ENCODE measurements at places on chromosomes 11 and 22.

- no peak for DNase-seq
Measured at GRCh38 chr11:13102513-13102840, 93.4 kb downstream of the RASSF10 start.

- DNase-seq, result no peak
Measured at GRCh38 chr11:41458154-41458553, 1.3 kb downstream of the LRRC4C start.

- no peak for DNase-seq
Measured at GRCh38 chr11:78499971-78500370, 74.7 kb downstream of the NARS2 start.

DNA sequence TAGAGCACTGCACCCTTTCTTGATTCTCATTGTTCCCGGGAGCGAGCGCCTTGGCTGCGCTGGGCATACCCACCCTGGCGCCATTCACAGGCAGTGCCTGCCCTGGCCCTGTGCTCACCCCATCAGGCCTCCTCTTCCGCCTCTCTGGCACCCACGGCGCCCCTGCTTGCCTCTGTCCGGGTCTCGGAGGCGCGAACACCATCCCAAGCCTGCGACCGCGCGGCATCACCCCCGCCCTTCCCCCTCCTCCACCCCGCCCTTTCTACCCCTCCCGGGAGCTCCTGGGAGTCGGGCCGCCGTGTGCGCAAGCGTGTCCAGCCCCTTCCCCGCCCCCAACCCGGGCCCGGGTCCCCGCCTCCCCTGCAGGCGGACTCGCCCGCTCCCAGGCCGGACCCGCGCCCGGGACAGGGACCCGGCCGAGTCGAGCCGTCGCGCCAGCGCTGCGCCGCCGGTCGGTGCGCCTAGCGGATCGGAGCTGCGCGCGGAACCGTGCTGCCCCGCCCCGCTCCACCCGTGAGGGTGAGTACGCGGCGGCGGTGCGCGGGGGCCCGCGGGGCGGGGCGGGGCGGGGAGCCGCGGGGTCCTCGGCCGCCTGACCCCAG is at the start of gene ST3GAL4:
Gene ST3GAL4 (plus strand): TSS at position 363 of the 602 bp plus-strand sequence. CDS start 50,470 bp downstream, outside the sequence.
- DNase-seq, result peak; percentile 84

- no peak for DNase-seq
Measured at GRCh38 chr11:10909141-10909883, 51.5 kb upstream of the ZBED5 start.

DNA sequence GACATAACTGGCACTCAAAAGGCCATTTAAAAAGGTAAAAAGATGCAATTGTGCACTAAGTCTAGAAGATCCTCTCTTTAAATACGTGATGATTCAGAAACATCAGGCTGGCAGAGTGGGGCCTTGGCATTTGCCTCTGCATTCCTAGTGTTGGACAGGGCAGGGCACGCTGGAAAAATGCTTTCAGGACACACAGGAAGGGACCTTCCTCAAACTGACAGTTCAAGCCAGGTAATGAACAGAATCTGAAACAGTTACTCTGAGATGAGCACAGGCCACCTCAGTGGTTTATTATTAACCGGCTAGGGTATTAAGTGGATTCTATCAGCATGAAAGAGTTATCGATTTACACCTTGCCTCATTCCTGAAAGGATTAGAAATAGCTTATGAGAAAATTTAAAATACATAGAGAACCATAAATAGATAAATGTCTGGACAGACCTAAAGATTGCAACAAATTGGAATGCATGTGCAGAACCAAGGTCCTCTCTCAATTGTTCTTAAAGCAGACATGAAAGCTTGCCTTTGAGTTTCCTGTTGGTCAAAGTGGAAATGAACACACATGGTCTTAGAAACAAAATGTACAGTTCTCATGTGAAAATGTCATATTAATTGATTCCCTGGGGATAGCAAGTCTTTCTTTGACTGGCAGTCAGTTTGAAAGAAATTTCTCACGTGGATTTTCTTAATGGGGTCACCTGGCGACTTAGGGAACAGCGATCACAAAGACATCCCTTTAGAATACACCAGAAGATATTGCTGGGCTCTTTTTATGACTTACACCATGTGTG is 21.5 kb upstream of the CSNK2A3 start:
- no peak for DNase-seq

- DNase-seq, result no peak
Measured at GRCh38 chr11:37861671-37862070, 1263.6 kb upstream of the RAG2 start.

- DNase-seq, result no peak
Measured at GRCh38 chr11:96113193-96113681, 189.3 kb upstream of the MTMR2 start.

DNA sequence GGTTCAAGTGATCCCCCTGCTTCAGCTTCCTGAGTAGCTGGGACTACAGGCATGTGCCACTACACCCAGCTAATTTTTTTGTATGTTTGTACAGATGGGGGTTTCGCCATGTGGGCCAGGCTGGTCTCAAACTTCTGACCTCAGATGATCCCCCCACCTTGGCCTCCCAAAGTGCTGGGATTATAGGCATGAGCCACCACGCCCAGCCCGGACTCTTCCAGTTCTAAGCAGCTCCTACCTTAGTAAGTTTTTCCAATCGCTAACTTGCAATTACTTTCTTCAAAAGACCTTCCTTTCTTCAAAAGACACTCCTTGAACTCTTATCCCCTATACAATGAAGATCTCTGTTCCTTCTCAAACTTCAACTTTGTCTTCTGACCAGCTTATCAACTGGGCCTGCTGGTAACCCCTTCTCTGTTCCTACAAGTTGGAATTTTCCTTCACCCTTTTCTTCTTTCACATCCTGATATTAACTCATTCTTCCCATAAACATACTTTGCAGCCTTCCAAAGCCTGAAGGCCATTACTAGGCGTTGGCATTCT is 25.8 kb downstream of the RBFOX2 start:
- no peak for DNase-seq

DNA sequence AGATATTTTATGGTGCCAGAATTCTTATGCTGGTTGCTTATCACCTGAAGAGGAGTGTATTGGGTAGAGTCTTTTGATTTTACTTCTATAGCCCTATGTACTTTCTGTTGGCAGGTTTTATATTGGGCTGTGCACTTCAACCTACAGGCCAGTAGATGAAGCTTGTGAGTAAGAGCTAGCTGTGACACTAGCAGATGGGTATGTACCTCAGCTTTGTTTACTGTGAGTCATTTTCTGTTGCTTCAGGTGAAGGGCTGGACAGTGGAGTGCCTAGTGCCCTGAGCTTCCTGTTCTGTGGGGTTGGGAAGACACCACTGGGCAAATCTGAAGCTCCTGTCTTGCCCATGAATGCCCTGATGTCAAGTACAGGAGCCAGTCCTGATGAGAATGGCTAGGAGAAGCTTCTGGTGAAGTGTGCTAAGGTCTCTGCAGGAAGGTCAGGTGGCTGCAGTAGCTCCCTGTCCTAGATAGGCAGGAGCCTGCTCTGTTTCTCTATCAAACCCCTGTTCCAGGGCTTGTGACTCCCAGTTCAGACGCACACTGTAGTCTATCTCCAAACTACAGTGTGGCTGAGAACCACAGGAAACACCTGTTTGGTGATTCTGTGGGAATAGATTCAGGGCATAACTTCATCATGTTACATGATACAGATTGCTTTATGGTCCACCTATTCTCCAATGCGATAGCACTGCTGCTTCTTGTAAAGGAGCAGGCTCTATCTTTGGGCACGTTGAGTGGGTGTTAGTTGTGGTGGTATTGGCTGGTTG is 755.7 kb downstream of the KCNA4 start:
- no peak for DNase-seq

GRCh38 chr11:23884341-23884740 is 612.5 kb upstream of the LUZP2 start:
- no peak for DNase-seq

GRCh38 chr11:9820260-9820659 is 156.4 kb downstream of the SWAP70 start:
- no peak for DNase-seq

GRCh38 chr11:72762641-72763304 is 10.6 kb upstream of the ARAP1 start:
- DNase-seq, result no peak

DNA sequence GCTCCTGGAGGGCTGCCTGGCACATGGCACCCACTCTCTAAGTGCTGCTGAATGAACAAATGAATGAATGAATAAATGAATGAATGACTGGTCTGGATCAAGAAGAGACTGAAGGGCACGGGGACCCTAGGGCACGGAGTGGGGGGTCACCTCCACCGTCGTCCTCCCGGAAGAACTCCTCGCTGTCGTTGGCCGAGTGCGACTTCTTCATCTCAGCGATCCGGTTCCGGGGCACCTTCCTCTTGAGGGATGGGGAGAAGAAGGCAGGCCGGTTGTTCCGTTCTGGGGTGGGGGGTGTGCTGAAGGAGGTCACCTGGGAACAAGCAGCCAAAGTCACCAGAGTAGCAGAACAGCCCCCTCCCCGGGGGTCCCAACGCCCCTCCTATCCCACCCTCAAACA is 36.0 kb downstream of the NUP50 start:
- DNase-seq, result peak; percentile 41

DNA sequence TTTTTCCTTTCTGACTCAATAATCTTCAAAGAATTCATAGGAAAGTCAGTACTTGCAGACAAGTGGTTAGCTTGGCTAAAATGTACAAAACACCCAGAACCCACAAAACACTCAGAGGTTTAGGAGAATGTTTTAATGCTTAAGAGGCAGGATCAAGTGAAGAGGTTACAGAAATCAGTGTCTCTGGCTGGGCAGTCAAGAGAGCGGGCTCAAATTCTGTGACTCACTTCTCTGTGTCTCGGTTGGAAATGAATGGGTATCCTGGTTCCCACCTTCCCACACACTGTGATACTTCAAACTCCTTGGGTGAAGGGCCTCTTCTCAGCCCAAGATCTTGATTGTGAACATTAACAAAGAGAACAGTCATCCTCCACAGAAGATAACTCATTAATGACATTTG is 3.8 kb downstream of the MPEG1 start:
- no peak for DNase-seq

DNA sequence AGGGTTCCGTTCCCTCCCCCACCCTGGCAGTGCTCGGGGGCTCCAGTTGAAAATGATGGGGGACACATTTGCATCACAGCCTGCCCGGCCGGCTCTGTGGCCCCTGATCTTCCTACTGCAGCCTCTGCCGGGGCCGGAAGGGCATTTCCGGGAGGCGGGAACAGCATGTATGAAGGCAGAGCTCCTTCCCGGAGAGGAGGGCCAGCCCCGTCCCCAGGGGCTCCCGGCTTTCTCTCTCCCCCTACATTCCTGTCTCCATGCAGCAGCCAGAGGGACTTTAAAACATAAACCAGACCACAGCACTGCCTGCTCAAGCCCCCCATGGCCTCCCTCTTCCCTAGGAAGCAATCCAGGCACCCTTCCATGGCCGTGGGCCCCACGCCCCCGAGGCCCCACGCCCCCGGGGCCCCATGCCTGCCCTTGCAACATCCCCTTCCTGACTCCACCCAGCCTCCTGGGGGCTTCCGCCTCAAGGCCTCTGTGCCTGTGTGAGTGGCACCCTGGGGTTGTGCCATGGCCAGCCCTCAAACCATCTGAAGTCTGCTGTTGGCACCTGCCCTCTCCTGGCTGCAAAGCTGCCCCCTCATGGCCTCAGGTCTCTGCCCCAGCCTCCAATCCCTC is 73.1 kb downstream of the CDKN1C start:
- DNase-seq, result peak; percentile 60

- DNase-seq, result no peak
Measured at GRCh38 chr11:96162816-96163499, 180.0 kb downstream of the MAML2 start.

DNA sequence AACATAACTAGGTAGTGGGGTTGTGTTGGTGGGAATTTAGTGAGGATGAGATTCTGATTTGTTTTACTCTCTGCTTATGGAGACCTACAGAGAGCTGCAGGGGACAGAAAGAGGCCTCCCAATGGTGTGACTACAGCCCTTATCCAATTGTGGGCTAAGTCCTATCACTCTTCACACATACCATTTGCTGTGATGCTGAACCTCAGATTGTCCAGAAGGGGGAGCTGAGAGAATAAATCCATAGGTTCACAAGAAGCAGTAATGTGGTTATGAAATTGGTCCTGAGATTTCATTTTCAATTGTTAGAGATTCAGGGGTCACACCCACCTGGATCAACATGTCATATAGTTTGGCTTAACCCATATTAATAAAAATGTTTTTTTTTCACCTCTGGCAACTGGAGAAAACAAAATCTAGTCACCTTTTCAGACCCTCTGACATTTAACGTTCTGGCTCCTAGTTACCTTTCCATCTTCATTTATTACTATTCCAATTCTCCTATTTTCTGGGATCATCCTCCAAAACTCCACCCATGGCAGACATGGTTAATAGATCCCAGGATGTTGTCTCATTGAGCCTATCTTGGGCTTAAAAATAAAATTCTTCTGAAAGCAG is 53.3 kb upstream of the PTPN5 start:
- DNase-seq, result no peak

- no peak for DNase-seq
Measured at GRCh38 chr11:96082002-96082899, 158.3 kb upstream of the MTMR2 start.

- DNase-seq, result no peak
Measured at GRCh38 chr11:12577725-12578644, 96.2 kb upstream of the TEAD1 start.

DNA sequence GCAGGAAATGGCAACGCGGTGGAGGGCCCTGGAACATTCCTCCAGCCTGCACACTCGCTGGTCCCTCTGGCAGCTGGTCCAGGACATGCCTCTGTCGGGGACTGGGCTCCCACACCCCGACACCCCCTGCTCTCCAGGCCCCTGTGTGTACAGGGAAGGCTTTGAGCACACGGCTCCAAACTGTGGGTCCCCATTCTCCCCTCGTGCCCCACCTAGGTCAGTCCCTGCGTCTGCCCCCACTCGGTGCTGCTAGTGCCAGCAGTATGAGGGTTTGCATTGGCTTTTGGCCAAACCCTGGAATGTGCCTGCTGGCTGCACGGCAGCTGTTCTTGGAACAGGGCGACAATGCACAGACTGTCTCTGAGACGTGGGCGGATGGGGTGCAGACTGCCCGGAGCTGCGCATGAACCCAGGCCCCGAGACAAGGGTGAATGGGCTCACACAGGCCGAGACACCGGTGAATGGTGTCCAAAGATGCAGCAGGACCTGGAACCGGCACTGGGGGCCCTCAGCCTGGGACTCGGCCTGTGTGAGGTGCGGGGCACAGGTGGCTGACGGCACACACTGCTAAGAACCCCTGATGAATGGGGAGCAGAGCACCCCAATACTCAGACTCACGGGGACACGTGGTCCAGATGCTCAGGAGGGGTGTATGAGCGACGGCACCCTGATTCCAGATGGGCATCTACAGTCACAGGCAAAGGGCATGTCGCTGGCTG is 7.5 kb upstream of the SYT8 start:
- peak; percentile 79 for DNase-seq

GRCh38 chr11:27319072-27319471 is 43.9 kb downstream of the CCDC34 start:
- DNase-seq, result no peak

GRCh38 chr11:30329150-30329940 is 6.4 kb downstream of the ARL14EP start:
- DNase-seq, result no peak

- no peak for DNase-seq
Measured at GRCh38 chr22:45316796-45317526, 7.2 kb downstream of the FAM118A start.

DNA sequence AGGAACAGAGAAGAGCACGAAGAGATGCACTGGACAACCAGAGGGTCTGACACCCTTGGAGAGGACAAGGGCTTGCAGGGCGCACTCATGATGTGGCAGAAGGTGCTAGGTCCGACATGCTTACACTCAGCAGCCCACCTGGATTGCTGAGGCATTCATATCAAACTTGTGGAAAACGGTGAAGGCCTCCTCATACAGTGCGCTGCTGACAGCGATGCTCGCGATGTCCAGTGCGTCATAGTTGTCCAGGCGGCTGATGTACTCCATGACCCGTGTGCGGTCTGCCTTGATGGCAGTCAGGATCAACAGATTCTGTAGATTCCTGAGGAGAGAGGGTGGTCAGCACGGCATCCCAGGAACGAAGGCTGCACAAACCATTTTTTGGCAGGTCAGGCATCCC is 31.7 kb upstream of the SLC25A1 start:
- DNase-seq, result no peak
